ENCODE measurements at places on chromosomes 5 and 9.

DNA sequence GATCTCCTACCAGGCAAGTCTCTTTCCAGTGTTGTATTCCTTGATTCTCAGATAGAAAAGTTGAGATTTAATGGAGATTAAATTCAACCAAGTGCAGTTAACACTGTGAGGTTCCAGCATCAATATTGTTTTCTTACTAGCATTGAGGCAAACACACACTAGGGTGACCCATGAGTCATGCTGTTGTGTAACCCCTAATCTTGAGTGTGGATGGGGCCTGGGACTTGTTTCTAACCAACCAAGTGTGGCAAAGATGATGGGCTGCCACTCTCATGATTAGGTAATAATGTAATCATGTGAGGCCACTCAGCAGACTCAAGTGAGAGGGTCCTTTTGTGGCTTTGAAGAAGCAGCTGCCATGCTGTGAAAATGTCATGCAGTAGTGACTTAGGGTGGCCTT lies 394.2 kb downstream of the IRX2 start:
- DNase-seq = no peak

- DNase-seq = no peak
These were observed 59.2 kb upstream of the NR4A3 start for GRCh38 chr9:99762470-99762869.

DNA sequence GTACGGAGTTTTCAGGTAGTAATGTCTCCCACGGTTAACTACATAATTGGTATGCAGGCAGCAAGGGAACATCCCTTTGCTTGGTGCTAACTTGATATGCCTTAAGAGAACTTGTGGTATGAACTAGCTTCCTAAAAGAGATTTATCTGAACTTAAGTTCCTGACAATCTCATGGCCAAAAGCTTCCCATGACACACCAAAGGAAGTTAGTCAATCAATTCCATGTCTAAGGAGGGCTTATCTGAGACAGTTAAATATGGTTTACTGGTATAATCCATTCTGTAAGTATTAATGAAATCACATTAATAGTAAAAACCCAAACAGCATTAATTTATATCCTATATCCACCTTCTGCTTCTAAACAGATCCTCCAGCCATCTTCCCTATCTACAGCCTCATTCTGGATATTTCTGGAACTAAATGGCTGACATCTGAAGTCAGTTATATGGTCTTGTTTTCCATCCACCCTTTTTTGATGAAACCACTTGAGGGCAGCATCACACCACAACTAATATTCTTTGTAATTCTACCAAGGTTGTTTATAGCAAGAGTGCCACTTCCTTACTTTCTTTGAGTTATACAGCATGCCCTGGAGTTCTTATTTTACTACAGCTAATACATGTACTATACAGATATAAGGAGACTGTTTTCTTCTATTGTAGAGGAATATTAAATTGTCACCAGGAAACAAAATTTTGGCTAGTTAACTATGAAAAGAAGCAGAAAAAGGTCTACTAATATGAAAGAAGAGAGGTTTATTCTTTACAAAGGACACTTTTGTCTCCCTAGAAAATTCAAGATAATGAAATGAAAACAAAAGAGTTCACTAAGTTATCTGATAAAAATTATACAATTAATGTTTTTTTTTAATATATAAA lies 34.7 kb downstream of the SHOC1 start:
- DNase-seq = no peak

DNA sequence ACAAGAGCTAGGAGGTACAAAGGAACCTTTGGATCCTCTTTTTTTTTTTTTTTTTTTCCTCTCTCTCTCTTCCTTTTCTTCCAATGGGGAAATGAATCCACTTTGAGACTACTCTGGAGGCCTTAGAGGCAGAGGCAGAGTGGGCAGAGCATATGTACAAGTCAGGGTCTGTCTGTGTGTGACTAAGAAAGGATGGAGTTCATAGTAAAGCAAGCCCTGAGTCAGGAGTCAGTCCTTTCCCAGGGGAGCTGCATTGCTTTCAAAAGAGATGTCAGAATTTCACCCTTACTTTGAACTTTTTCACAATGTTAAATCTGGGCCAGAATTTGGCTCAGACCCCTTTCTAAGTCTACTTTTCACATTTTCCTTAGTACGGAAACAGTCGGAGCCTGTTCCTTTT lies 792.4 kb upstream of the C9orf72 start:
- DNase-seq = no peak

DNA sequence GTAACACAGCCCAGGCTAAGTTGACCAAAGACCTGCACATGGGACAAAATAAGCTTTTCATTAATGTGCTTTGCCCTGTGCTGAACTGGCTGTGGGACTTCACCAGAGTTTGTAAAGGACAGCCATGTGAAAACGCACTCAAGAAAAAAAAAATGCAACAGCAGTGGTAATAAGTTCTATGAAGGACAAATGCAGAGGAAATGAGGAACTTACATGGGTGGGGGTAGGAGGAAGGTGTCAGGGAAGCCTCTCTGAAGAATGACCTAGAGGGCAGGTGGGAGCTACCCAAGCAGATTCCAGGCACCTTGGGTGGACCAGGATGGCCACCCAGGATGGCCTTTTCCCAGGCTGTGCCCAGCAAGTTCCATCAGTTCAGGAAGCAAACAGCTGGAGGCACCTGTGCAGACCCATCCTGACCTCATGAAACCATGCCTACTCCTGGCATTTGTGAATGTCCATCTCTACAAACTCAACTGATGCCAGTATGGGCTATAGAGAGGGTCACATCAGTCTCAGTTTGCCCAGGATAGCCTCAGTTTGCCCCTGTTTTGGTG lies 6.7 kb upstream of the PHF2 start:
- DNase-seq = no peak

GRCh38 chr5:129664336-129664937 lies 83.5 kb upstream of the MINAR2 start:
- DNase-seq = no peak

GRCh38 chr9:23153058-23153457 lies 673.0 kb downstream of the ELAVL2 start:
- DNase-seq = no peak

GRCh38 chr9:18447541-18447940 lies 26.4 kb upstream of the ADAMTSL1 start:
- no peak for DNase-seq

GRCh38 chr9:81183761-81184160 lies 505.6 kb downstream of the TLE1 start:
- no peak for DNase-seq

GRCh38 chr5:65157906-65158603 lies 323.7 kb downstream of the ADAMTS6 start:
- DNase-seq = no peak

DNA sequence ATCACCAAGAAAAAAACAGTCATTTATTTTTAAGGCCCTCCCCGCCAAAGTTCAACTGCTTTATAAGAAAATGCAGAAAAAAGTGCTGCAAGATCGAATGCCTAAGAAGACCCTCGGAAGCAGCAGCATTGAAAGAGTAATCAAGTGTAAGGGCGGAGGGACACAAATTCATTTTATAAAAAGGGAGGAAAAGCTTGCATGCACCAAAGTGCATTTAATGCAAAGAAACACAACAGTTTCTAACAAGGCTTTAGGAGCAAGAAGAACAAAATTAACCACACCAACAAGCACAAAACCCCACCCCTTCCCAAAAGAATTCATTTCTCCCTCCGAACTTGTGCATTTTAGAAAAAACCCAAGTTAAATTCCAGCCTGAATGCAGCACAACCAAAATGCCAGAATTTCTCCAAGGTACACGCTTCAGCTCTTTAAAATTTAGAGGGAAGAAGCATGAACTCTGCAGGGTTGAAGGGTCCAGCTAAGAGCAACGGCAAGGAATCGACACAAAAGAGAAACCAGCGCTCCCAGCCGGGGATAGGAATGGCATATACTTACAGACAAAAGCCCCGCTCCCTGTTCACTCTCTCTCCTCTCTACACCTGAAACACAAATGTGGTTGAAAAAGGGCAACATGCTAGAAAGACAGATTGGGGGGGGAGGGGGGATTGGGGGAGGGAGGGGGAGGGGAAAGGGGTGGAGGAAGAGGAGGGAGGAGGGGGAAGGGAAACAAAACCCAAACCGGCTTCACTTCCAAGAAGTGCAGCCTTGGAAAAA lies at the start of gene NREP:
Gene NREP (minus strand): TSS at position 614 of the 774 bp plus-strand sequence. CDS start 1,422 bp downstream, outside the sequence.
- DNase-seq = no peak

DNA sequence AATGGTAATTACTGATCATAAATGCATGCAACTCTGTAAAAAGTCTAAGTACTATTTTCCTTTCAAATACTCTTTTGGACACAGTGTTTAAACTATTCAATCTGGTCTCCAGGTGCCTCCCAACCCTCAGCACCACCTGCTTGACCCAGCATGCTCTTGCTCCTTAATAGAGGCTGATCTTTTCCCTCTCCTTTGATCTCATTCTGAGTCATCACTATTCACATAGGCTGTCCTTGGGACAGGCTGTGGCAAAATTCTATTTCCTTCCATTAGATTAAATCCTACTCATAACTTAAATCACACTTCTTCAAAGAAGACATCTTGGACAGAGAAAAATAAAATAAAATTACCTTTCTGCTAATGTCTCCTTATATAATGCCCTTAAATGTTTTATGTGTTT lies 199.4 kb upstream of the ST8SIA4 start:
- DNase-seq = no peak

GRCh38 chr5:123147128-123147715 lies 58.2 kb downstream of the PRDM6 start:
- no peak for DNase-seq

GRCh38 chr5:72284559-72285423 lies 35.2 kb downstream of the MRPS27 start:
- DNase-seq = no peak

- DNase-seq = no peak
These were observed 72.7 kb upstream of the SPATA31D4 start for GRCh38 chr9:81855538-81855937.

DNA sequence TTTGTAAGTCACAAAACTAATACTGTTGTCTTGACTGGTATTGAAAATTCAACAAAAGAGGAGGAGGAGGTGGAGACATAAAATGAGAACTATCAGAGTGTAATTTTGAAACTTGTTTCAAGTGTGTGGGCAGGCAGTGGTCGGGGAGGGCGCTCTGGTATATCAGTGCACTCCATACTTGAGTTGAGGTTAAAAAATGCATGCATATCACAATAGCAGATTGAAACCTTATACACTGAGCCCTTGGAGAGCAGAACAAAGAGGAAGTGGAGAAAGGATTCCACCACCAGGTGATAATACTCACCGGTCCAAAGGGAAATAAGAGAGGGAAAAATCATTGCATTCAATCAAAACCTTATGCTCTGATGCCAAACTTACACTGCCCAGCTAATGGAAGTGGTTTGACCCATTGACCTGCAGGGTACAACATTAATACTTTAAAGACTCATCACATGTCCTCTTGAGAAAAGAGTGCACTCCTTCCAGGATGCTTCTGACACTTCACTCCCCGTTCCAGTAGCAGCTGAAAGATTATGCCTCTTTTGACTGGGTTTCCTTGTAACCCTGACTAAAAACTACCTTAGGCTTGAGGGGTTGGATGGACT lies 79.5 kb upstream of the FAM169A start:
- DNase-seq = no peak

DNA sequence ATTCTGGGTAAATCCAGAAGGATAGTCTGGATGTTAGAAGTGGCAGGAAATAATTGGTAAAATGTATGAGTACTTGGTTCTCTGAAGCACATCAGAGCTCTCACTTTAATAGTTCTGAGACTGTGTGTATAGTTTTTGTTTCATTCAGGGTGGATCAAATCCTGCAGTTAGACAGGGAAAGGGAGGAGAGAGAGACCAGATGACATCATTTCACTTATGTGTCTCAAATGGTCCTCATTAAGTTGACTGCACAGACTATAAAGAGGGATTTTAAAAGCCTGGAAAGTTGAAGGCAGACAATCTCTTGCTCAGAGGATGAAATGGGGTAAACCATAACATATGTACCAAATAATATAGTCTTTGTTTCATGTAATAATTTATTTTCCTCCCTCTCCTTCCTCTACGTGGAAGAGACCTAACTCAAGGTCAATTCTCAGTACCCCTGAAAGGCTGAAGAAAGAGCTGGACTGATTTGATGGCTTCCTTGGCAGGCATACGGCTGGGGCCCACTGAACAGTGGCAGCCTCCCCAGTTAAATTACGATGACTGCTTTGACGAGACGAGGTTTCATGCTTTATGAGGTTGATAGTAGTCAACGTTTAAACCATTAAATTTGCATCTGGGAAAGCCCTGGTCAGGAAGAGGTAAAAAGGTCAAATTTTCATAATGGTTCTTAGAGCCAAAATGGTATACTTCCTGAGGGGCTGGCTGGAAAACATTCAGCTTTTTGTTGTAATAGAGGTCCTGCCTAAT lies 395.1 kb upstream of the RPS23 start:
- no peak for DNase-seq

- no peak for DNase-seq
These were observed 19.3 kb upstream of the SLC12A7 start for GRCh38 chr5:1131191-1131621.

DNA sequence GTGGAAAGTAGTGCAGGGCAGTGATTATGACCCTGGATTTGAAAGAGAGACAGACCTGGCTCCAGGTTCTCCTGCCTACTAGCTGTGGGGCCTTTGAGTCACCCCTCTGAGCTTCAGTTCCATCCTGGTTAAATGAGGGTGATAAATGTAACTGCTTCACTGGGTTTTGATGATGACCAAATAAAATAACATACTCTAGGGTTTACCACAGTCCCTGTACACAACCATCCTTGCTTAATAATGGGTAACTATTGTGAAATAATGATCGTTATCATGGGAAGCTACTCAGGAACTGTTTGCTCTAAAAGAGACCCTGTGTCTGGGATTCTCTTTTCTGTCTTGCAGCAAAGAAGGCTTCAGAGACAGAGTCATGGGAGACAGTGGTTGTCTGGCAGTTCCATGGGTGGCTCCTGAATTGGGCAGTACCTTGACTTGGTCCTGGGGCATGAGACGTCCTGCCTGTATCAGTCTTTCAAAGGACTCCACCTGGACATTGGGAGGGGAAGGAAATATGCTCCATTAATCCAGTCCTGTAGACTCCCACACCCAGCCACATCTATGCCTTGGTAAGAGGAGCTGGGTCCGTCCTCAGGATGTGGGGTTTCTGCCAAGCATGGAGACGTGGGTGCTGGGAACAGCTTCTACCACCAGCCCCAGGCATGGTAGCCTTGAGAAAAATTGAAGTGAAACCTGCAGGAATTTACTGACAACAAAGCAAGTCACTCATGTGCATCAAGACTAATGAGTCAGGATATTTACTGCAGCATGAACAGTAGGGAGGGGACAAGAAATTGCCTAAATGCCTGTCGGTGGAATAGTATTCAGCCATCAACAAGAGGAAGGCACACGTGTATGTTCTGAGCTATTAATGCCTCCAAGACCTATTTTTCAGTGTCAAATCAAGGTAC lies 23.4 kb downstream of the AKNA start:
- no peak for DNase-seq

- DNase-seq = no peak
These were observed 17.0 kb downstream of the BICD2 start for GRCh38 chr9:92747459-92748232.

- no peak for DNase-seq
These were observed 6.6 kb upstream of the ENC1 start for GRCh38 chr5:74647096-74647495.

- no peak for DNase-seq
These were observed 157.8 kb downstream of the ARHGEF28 start for GRCh38 chr5:73783828-73784227.

- DNase-seq = no peak
These were observed 153.9 kb downstream of the CSNK1G3 start for GRCh38 chr5:123665822-123666371.
